Stimulated activated CD4-positive, alpha-beta T cell treated with anti-CD3 and anti-CD28 coated beads, TNF-alpha, amount 100 ng/mL, for 1 hour (primary cell): ENCODE measurements at places on chromosomes 1 and 21.

DNA sequence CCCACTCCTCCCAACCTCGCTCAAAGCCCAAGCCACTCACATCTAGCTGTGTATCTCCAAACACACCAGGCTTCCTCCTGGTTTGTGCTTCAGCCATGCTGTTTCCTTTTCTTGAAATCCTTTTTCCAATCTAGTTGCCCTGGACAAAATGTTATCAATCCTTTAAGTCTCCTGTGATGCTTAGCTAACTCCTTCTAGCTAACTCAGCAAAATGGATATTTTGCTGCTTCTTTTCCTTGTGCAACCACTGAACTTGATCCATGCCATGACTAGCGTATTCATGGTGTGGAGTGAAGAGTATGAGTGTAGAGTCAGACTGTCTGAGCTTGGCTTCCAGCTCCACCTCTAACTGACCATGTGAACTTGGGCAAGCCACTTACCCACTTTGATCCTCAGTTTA lies 33.9 kb upstream of the FAM78B start:
- no peak for DNase-seq

DNA sequence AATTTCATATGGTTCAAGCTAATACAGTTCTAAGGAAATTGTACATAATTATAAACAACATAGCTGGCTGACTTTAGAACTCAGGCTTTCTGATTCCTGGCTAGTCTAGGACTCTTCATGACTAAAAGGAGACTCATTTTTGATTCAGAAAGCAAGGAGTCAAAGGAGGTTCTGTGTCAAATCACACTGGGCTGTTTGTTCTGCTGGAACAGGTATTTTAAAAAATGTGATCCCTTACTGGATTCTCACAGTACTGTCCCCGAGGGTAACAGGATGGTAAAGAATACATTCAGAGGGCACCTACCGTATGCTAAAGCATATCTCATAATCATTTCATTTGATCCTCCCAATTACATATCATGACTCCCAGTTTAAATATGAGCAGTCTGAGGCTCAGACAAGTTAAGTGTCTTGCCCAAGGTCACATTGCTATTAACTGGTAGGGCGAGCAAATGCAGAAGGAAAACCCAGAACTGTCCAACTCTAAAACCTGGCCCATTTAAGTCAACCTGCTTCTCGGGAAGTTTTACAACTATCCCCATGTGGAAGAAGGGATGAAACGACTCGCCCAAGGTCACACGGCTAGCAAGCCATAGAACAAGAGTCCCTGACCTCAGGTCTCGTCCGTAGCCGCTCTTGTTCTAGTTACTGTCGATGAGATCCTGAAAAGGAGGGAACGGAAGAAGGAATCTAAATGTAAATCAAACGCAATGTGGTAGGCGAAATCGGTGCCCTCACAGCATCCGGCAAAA lies 675 bp downstream of the MYSM1 start:
- no peak for DNase-seq

- no peak for DNase-seq
These were observed 60.4 kb downstream of the MRPS6 start for GRCh38 chr21:34133802-34134201.

- DNase-seq = no peak
These were observed 81.1 kb upstream of the TSPAN2 start for GRCh38 chr1:115170377-115170776.

- DNase-seq = no peak
These were observed 5.9 kb upstream of the DPT start for GRCh38 chr1:168734946-168735345.

DNA sequence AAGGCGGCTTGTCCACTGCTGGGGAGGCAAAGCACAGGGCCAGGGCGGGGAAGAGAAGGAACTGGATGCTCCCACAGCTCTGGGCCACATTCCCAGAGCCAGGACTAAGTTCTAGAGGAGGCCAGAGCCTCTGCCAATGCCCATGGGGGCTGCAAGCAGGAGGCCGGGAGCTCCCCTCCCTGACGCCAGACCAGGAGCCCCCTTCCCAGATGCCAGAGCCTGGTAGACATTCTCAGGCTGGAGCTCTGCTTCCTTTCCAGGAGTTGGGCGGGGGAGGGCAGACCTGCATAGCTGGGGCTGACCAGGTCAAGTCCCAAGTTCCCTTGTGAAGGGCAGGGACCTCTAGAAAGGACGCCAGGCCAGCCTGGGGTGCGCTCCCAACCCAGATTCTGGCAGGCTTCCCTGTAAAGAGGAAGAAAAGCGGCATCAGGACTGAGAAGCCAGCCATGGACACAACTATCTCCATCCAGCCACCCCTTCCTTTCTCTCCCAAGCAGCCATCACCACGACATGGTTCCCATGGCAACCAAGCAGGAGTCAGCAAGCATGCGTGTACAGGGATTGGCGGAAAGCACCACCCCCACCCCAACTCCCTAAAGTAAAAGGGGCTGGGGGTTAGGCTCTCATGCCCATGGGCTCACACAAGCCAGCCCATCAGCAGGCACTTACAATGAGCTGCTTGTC lies 13.4 kb downstream of the KIF21B start:
- no peak for DNase-seq

DNA sequence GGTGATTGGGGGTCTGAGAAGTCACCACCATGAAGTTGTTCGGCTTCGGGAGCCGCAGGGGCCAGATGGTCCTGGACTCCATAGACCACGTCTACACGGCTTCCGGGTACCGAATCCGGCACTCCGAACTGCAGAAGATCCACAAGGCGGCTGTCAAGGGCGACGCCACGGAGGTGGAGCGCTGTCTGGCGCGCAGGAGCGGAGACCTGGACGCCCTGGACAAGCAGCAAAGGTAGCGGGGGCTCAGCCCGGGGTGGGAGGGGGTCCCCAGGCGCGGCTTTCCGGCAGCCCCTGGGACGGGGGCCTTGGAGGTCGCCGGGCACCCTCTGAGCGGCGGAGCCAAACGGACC lies 146.5 kb downstream of the LIPI start:
- DNase-seq = no peak

DNA sequence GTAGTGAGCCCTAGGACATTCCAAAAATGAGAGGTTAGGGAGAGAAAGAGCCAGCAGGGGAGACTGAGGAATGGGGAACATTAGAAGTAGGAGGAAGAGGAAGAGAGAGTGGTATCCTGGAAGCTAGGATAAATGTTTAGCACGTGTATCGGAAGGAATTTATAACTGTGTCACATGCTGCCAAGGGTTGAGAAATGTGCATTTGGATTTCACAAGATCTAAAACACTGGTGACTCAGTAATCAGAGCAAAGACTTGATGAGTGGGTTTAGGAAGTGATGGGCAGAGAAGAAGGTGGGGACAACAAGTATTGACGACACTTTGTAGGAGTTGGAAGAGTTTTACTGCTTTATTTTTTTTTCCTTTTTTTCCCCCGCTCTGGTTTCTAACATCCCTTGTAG lies 193.9 kb downstream of the FMN2 start:
- no peak for DNase-seq

GRCh38 chr1:2061065-2061778 lies 11.0 kb downstream of the PRKCZ start:
- no peak for DNase-seq

DNA sequence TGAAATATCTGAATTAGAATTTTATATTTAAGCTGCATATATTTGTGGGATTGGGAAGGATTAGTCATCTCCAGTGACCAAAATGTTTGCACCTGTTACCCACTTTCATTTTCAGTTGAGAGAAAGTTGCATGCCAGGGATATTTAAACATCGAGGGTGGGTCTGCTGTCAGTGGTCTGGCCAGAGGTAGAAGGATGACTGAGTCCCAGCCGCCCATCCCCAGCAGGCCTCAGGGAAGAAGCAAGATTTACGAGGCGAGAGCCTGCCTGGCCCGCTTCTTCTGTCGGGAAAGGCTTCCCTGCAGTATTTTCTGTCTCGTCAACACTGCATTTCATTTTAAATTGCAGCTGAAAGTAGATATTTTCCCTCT lies 1.4 kb upstream of the MAN1C1 start:
- no peak for DNase-seq

- no peak for DNase-seq
These were observed 313.1 kb downstream of the PTBP2 start for GRCh38 chr1:97034651-97035050.

DNA sequence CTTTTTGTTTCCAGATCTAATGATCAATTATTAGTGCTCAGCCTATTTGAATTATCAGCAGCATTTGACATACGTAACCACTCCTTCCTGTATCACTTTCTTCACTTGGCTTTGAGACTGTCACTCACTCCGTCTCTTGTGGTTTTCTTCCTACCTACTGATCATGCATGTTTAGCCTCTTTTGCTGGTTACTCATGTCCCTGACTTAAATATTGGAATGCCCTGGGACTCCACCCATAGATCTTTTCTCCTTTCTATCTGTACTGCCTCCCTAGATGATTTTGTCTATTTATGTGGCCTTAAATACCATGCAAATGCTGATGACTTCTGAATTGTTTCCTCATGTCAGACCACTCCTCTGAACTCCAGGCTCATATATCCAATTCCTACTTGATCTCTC lies 57.7 kb upstream of the PDE4B start:
- DNase-seq = no peak

DNA sequence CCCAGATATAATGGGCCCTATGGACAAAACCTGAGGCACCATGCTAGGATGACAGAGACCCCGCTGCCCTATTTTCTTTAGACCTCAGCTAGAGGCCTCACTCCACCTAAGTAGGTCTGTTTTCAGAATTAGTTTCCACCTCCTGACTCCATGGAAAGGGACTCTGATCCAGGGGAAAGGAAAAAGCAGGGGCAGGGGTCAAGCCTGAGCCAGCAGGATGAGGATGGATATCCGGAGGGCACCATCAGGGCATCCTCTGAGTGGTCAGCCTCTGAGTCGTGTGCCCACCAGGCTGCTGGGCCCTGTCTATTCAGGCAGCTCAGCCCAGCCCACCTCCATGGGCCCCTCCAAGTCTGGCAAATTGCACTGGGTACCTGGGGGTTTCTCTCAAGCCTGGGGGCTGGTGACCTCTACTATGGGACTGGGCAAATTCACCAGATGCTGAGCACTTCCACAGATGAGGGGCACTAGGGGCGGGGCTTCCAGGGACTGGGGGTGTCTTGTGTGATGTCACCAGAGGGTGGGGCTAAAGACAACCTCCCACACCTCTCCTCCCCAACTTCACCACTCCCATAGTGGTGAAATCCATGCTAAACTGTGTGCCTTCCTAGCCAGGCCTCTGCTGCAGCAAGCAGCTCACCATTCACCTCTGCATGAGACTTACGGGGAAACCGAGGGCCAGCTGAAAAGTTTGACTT lies 5.5 kb downstream of the PAQR7 start:
- DNase-seq = no peak

- DNase-seq = no peak
These were observed 180.2 kb downstream of the PTPRU start for GRCh38 chr1:29416267-29417146.

GRCh38 chr1:114149211-114149610 lies 4.5 kb downstream of the SYT6 start:
- no peak for DNase-seq

GRCh38 chr1:85672031-85672660 lies 36.1 kb downstream of the ZNHIT6 start:
- DNase-seq = no peak

DNA sequence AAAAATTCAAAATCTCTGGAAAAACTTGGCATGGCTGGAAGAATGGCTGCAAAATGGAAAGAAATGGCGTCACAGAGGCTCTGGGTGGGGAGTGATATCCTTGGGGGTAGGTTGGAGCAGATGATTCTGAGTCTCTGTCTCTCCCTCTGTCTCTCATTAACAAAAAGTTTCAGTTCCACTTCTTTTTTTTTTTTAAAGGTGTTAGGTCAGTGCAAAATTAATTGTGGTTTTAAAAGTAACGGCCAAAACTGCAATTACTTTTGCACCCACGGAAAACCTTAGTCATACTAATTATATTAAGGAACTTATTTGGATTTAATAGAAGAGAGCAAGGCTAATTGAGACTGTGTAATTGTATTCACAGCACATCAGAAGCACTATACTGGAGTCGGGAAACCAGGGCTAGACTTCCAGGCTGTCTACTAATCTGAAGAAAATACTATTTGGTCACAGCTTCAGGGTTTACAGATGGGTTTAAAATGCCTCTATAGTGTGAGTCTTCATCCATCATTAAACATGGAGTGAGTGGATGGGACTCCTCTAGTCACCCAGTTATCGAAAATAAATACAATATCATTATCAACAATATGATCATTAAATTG lies 289.1 kb upstream of the PLD5 start:
- no peak for DNase-seq

DNA sequence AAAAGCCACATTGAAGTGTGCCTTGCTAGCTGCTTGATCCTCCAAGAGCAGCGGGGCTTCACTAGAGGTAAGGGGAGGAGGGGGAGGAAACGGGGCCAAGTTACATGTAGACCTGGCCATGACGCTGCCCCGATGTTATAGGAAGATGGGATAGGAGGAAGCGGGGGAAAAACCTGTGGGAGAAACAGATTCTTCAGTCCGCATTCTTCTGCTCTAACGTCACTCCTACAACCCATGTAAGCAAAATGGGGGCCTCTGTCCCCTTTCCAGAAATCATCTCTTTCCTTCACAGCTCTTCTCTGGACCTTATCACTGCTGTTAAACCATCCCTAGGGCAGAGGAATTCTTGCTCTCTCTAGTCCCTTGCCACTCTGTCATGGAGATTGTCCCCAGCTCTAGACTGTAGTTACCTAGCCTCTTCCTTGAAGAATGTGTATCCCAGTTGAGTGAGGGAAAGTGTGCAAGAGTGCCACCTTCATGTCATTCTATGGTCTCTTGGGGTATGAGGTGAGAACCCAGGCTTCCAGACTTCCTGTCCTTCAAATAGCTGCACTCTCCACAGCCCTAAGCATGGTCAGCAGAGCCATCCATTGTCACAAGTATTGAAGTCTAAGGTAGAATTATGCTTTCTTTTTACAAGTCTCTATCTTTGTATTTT lies 11.4 kb downstream of the PLEKHO1 start:
- no peak for DNase-seq

DNA sequence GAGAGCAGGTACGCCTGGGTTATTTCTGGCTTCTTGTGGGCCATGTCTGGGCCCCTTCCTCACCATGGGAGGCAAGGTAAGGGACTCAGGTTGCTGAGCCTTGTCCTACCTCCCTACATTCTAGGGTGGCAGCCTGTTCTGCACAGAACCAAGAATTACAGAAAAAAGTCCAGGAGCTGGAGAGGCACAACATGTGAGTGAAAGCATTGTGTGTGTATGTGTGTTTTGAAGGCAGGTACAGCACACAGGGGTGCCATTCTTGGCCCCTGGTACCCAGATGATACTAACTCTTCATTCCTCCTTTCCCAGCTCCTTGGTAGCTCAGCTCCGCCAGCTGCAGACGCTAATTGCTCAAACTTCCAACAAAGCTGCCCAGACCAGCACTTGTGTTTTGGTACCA lies 4.4 kb downstream of the JTB start:
- no peak for DNase-seq

DNA sequence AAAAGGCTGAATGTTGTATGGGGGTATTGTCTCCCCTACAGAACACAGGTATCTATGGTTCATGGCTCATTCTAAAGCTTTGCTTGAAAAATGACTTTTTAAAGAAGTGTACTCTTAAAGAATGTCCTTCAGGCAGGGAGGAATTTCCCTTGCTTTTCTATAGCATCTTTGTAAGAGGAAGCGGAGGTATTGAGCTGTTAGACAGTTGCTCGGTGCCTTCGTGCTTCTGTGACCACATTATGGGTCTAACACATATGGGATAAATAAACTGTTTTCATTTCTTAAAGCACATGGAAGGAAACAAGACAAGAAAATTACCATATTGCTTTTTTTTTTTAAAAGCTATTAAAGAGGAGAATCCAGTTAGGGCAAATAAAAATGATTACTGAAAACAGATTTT lies 182.9 kb downstream of the NTNG1 start:
- DNase-seq = no peak

- DNase-seq = no peak
These were observed 1298.9 kb upstream of the ADGRL4 start for GRCh38 chr1:80305466-80305865.

- no peak for DNase-seq
These were observed 25.5 kb upstream of the LYST start for GRCh38 chr1:235892202-235892601.

- no peak for DNase-seq
These were observed 13.2 kb downstream of the SYT11 start for GRCh38 chr1:155872527-155872926.
